Keratinocyte (primary cell): ENCODE measurements at places on chromosomes 16 and 17.

DNA sequence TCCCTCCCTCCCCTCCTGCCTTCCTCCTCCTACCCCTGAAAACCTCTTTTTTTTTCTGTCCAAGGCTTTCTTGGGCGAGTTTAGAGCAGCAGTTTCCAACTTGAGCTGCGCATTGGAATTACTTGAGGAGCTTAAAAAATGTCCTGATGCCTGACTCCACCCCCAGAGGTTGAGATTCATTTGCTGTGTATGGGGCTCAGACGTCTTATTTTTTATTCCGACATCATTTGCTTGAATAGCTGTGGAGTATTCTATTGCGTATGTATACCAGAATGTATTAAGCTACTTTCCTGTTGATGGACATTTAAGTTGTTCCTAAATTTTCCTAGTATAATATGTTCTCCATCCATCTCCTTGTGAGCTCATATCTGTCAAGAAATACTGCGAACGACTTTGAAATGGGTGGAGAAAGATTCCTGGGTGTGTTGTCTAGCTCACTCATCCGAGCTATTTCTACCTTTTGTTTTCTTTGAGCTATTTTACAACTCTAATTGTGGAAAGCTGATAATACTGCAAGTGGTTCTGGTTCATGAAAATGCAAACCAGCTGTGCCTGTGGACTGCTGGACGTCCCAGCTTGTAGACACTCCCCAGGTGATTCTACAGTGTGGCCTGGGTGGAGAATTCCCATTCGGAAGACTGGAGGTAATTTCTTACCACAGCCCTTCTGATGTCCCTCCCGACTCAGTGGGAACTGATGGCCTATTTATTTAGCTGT, 40.5 kb downstream of the CMIP start:
- H3K27me3 ChIP-seq = no peaks in the 10 kb centered on the region
- DNase-seq = no peak
- peaks cover 25% of the 10 kb centered on the region for H3K36me3 ChIP-seq

DNA sequence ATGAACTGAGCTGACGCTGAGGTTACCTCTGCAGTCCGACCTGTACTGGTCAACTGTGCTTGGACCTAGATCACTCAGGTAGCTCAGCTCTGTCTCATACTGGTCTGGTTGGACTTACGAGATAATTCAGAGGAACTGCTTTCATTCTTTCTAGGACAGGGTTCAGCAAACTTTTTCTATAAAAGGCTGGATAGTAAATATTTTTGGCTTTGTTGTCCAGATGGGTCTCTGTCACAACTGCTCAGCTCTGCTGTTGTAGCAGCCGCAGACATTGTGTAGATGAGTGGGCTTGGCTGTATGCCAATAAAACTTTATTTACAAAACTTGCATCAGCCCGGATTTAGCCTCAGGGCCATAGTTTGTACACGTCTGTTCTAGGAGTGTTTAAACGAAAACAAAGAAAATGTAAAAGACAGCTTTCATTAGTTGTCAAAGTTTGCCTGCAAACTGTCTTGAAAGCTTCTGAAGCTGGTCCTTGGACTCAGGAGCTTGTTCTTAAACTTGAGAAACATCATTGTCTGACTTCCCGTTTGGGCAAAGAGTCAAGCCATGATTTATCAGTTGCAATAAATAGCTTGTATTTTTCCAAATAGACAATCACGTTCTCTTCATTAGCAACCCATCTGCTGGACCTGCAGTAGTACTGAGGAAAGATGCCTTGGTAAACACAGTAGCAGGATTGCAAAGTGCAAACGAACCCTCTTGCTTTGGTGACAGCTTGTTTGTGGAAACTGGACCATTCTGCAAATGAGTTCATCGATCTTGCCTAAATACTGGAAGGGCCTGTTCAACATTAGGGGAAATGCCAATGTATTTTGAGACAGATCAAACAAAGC, 253.4 kb downstream of the SNX29 start:
- no peak overlapping the region for H3K4me3 ChIP-seq
- H3K36me3 ChIP-seq = peaks cover 3% of the 10 kb centered on the region
- no peak overlapping the region for H3K27ac ChIP-seq
- H3K4me1 ChIP-seq = peaks cover 12% of the 10 kb centered on the region
- DNase-seq = no peak
- H3K27me3 ChIP-seq = no peaks in the 10 kb centered on the region

- no peak for DNase-seq
- no peaks in the 10 kb centered on the region for H3K27me3 ChIP-seq
- H3K27ac ChIP-seq = no peak overlapping the region
- H3K4me3 ChIP-seq = no peak overlapping the region
Observed at GRCh38 chr17:27657620-27658019, 26.6 kb downstream of the LGALS9 start.

DNA sequence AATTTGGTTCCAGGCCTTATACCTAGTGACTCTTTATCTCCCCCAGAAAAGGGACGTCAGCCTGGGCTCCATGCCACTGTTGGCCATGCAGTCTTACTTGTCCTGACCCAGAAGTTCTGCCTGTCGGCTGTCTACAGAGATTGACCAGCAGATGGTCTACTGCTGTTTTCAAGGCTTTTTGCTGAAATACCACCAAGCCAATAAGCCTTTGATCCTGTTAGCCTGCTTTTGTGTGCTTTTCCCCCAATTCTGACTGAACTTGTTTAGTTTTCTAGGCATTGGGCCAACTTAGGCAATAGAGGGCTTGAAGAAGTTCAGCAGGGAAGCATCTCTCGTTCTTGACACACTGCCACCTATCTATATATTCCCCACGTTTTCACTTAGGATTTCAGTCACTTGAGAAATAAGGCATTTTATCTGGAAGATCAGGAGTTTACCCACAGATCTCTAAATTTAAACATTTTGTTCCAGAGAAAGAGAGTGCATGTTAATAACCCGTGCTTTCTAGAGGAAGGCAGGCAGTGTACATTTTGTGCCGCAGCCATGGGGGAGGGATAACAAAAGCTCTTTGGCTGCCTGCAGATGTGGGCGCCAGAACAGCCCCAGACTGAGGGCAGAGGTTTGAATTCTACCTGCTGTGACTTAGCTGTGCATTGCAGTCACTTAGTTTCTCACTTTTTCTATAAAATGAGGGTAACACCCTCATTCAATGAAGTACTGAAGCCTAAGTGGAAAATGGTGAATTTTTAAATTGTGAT, 12.3 kb upstream of the CARMIL2 start:
- no peaks in the 10 kb centered on the region for H3K27me3 ChIP-seq
- peaks cover 32% of the 10 kb centered on the region for H3K36me3 ChIP-seq
- no peak overlapping the region for H3K4me3 ChIP-seq
- no peak overlapping the region for H3K27ac ChIP-seq
- DNase-seq = no peak
- no peaks in the 10 kb centered on the region for H3K4me1 ChIP-seq

GRCh38 chr17:45170931-45171337, 9.3 kb downstream of the HEXIM2 start:
- peaks cover 43% of the 10 kb centered on the region for H3K4me1 ChIP-seq
- H3K4me3 ChIP-seq = peak overlapping the region; percentile 92
- H3K27ac ChIP-seq = peak overlapping the region; percentile 100
- DNase-seq = peak; percentile 92
- H3K27me3 ChIP-seq = no peaks in the 10 kb centered on the region

DNA sequence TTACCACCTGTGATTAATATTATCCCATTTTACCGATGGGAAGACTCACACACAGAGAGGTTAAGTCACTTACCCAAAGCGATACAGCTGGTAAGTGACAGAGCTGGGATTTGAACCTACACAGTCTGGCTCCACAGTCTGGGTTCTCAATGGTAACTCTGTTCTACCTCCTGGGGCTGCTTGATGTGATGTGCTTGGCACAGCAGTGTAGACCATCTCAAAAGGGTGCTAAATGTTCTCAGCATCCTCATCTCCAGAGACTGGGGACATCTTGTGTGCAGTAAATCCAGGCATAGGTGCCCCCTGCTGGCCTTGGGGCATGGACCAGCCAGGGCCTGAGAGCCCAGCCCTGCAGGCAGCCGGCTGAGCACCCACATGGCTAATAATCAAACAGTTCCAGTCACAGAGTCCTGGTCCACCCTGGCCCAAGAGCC, 15.4 kb upstream of the KATNB1 start:
- no peaks in the 10 kb centered on the region for H3K4me1 ChIP-seq
- no peak overlapping the region for H3K27ac ChIP-seq

DNA sequence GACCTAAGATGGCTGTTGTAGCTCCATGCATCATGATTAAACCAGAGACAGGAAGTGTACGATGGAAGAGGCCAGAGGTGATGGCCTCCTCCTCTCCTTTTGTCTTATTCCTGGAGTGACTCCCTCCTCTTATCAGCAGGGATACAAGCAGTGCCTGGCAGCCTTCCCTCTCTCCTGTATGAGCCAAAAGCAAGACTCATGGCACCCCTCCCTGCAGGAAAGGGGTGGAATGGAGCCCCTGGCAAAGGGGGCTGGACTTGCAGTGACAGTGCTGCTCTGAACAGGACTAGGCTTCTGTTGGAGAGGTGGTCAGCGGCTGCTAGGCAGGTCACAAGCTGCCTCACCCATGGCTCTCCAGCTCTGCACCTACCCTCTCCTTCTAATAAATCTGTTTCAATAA, 8.4 kb downstream of the TXNL4B start:
- no peak overlapping the region for H3K4me3 ChIP-seq
- H3K27ac ChIP-seq = no peak overlapping the region
- H3K27me3 ChIP-seq = no peaks in the 10 kb centered on the region

DNA sequence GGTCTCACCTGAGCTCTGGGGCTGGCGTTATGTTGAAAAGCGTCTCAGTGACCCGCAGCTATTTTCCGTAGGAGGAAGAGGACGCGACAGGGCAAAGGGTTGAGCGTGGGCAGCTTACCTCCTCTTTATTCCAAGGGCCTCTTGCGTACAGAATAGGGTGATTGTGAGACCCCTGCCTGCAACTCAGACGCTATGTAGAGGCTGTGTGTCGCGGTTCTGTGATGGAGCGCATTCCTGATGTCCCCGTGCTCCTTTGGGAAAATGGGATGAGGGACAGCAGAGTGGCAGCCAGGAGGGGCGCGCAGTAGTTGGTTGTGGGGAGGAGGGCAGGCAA, 531 bp upstream of the CDH8 start:
- H3K4me3 ChIP-seq = no peak overlapping the region
- H3K27ac ChIP-seq = no peak overlapping the region
- H3K4me1 ChIP-seq = peaks cover 22% of the 10 kb centered on the region
- DNase-seq = no peak
- H3K27me3 ChIP-seq = peaks cover 43% of the 10 kb centered on the region
- no peaks in the 10 kb centered on the region for H3K36me3 ChIP-seq

DNA sequence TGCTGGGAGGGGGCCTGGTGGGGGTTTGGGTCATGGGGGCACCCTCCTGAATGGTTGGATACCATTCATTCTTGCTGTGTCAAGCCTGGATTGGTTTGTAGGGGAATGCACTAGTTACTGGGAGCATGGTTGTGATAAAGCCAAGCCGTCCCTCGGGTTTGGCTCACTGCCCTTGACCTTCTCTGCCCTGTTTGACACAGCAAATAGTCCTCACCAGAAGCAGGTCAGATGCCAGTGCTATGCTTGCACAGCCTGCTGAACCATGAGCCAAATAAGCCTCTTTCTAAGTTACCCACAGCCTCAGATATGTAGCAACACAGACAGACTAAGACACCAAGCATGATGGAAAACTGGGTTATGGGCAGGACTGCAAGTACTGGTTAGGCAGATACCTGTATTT, 14.6 kb downstream of the ZNF778 start:
- H3K27ac ChIP-seq = no peak overlapping the region
- no peaks in the 10 kb centered on the region for H3K27me3 ChIP-seq
- no peak for DNase-seq
- no peak overlapping the region for H3K4me3 ChIP-seq
- H3K4me1 ChIP-seq = no peaks in the 10 kb centered on the region

DNA sequence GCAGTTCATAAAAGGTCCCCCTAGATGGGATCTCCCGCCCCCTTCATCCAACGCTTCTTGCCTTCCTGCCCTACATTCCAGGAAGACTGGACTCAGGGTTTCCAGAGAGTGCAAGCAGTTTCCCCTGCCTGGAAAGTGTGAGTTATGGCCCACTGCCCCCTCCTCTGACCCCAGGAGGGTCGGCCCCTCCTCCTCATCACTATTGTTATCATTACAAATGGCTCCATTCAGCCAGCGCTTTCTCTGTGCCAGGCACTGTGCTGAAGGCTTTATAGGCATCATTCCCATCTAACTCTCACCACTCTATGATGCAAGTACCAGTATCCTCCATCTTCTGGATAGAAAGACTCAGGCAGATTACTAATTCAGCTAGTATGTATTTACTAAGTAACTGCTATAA, 90.7 kb downstream of the USP31 start:
- no peaks in the 10 kb centered on the region for H3K4me1 ChIP-seq
- no peak overlapping the region for H3K4me3 ChIP-seq
- no peak overlapping the region for H3K27ac ChIP-seq
- DNase-seq = no peak
- H3K27me3 ChIP-seq = no peaks in the 10 kb centered on the region

GRCh38 chr16:64532117-64532516, 589.7 kb downstream of the CDH11 start:
- H3K4me1 ChIP-seq = no peaks in the 10 kb centered on the region
- no peak for DNase-seq
- no peaks in the 10 kb centered on the region for H3K36me3 ChIP-seq
- H3K4me3 ChIP-seq = no peak overlapping the region

DNA sequence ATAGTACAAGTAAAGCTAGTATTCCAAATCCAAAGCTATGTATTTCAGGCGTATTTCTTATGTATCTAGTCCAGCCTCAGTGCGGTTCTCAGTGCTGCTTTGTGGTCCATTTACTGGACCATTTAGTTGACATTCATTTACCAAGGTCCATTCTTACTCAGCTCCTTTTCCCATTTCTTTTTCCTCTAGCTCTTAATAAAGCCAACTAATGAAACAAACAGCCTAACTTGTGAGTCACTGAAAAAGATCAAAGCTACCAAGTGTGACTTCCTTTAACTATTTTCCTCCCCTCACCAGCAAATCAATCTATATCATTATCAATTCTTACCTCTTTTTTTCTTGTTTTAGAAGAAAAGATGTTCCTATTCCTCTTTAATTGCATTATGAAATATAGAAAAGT, 64.0 kb downstream of the CYB561 start:
- H3K4me1 ChIP-seq = peaks cover 1% of the 10 kb centered on the region
- peaks cover 9% of the 10 kb centered on the region for H3K36me3 ChIP-seq
- H3K27ac ChIP-seq = no peak overlapping the region
- H3K27me3 ChIP-seq = no peaks in the 10 kb centered on the region

- H3K36me3 ChIP-seq = no peaks in the 10 kb centered on the region
- H3K4me1 ChIP-seq = peaks cover 13% of the 10 kb centered on the region
- no peak overlapping the region for H3K4me3 ChIP-seq
- DNase-seq = no peak
- H3K27me3 ChIP-seq = no peaks in the 10 kb centered on the region
Observed at GRCh38 chr17:6495450-6496115, 51.3 kb downstream of the PIMREG start.

DNA sequence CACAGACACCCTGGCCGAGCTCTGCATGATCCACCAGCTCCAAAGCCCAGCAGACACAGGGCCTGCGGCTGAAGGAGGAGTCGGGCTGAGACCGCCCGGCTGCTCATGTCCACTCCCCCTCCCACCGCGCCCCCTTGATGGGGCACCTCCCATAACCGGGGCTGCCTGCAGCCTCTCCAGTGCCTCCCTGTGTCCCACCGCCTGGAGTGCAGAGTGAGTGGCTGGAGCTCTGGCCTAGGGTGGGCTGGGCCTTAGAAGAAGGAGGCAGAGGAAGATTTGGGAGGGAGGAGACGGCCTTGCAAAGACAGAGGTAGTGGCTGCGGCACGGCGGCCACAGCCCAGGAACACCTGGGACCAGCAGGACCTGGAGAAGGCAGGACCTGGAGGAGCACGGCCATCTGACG, 4.0 kb downstream of the CBFA2T3 start:
- no peak overlapping the region for H3K27ac ChIP-seq
- peaks cover 48% of the 10 kb centered on the region for H3K27me3 ChIP-seq
- H3K4me3 ChIP-seq = no peak overlapping the region
- no peaks in the 10 kb centered on the region for H3K36me3 ChIP-seq
- H3K4me1 ChIP-seq = no peaks in the 10 kb centered on the region

GRCh38 chr17:47192554-47192953, 3.5 kb upstream of the CDC27 start:
- H3K4me3 ChIP-seq = no peak overlapping the region
- peaks cover 4% of the 10 kb centered on the region for H3K4me1 ChIP-seq
- H3K27me3 ChIP-seq = no peaks in the 10 kb centered on the region
- no peaks in the 10 kb centered on the region for H3K36me3 ChIP-seq
- DNase-seq = no peak
